ENCODE measurements at places on chromosomes 7 and 10. TPM values are rescaled to one million over a fixed set of nuclear protein-coding genes. Genes with fewer than 3 reads are reported as not detected.

DNA sequence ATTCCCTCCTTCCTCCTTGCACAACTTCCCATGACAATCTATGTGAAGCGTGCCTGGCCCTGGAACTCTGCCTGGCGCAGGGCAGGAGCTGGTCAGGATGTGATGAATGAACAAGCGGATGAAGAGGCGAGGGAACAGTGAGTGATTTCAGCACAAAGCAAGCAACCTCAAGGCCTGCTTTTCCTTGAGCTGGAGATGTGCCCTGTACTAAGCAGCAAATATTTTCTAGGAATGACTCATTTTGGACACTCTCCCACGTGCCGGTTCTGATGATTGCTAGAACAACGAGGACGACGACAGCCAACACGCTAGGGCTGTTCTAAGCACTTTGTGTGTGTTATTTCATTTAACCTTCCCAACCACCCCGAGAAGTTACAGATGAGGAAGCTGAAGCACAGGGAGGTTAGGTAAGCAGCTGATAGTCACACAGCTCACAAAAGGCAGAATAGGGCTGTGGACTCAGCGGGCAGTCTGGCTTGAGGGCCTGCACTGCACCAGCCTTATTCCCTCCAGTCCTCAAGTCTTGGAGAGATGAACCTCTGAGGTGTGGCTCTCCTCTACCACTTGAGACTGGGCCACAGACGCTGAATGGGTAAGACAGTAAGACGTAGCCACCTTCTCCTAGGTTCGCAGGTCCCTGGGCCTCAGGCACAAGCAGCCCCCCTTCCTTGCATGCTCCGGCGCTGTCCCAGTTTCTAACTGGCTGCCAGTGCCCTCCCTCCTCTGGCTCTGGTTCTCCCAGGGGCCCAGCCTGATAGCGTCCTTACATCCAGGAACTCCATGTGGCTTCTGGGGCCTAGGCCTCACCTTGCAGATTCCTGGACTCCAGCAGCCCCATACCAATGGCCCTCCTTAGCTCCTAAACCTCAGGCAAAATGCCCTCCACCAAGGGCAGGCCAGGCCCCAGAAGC lies 59.0 kb downstream of the YKT6 start:
- DNase-seq: no peak

- DNase-seq: no peak
Measured at GRCh38 chr7:18117482-18117881, 89.8 kb upstream of the PRPS1L1 start.

- DNase-seq: no peak
Measured at GRCh38 chr7:82036146-82036886, 266.5 kb upstream of the HGF start.

GRCh38 chr7:132075515-132075914 lies 500.8 kb downstream of the PLXNA4 start:
- DNase-seq: no peak

DNA sequence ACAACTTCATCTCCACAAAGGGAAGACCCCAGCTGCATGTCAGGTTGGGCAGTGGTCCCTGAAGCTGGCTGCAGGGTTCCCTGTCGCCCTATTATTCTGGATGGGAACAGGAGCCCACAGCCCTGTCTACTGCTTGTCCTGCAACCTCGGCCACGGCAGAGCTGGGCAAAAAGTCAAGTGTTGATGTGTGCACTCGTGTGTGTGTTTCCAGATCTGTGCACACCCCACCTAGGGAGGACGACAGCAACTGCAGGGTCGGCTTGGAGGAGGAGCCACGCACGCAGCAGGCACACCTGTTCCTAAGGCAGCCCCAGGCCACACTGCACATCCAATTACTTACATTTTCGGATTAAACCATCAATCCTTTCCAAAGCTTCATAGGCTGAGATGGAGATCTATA lies 23.6 kb downstream of the PITRM1 start:
- no peak for DNase-seq

- DNase-seq: no peak
Measured at GRCh38 chr7:1925349-1925748, 255.3 kb downstream of the ELFN1 start.

The PFKFB3 gene
- total RNA-seq: 41.6 TPM

All from chondrocyte (in vitro differentiated cells).